ENCODE measurements at places on chromosomes 11 and 22.

- peaks cover 12% of the 10 kb centered on the region for H3K4me1 ChIP-seq
- H3K27me3 ChIP-seq: peaks cover 9% of the 10 kb centered on the region
- H3K36me3 ChIP-seq: no peaks in the 10 kb centered on the region
- no peak overlapping the region for H3K27ac ChIP-seq
- DNase-seq: no peak
These were observed 20.7 kb upstream of the SLC22A12 start for GRCh38 chr11:64570341-64570740.

DNA sequence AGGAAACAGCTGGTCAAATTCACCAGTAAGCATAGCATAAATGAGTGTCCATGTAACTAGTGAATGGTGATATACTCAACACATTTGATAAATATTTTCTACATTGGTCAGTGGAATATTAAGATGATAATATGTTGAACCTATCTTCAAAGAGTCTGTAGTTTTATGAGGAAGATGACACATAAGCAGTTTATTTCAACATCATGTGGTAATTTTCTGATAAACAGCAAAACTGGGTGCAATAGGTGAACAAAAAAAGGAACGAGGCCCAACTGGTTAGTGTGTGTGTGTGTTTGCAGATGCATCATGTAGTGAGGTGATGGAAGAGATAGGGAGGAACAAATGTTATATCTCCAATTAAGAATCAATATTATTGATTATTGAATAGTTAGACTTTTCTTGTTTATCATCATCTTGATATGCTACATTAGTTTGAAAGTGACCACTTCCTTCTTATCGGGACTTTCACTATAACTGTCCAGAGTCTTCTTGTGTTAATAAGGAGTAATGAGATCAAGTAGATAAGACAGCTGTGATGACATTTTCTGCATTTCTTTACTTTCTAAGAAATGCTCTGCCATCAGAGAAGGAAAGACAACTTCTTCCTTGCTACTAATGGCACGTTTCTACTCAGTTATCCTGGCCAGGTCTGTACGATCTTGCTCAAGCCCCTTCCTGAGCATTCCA is 270.7 kb downstream of the ETS1 start:
- H3K27me3 ChIP-seq: no peaks in the 10 kb centered on the region
- no peak for DNase-seq
- H3K4me1 ChIP-seq: no peaks in the 10 kb centered on the region
- no peak overlapping the region for H3K4me3 ChIP-seq
- H3K36me3 ChIP-seq: no peaks in the 10 kb centered on the region
- no peak overlapping the region for H3K27ac ChIP-seq

DNA sequence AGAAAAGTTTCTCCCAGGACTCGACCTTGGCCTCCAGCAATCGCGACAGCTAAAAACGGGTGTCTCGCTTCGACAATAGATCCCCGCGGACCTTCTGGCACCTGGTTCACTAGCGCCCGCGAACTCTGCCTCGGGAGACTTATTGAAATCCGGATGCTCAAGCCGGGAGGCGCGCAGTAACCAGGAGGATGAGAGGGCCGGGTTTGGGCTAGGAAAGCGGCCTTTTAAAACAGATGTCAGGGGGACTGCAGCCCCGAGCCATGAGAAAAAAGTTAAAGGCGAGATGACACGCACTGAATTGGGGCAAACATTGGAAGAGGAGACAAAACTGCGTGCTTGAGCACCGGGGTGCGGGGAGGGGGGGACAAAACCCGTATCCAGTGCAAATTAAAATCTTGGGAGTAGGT is 637 bp upstream of the ZBTB16 start:
- no peaks in the 10 kb centered on the region for H3K27me3 ChIP-seq
- DNase-seq: peak; percentile 54
- H3K4me3 ChIP-seq: peak overlapping the region; percentile 100
- H3K36me3 ChIP-seq: peaks cover 24% of the 10 kb centered on the region
- H3K27ac ChIP-seq: peak overlapping the region; percentile 100

GRCh38 chr11:13596611-13597326 is 71.7 kb upstream of the FAR1 start:
- H3K36me3 ChIP-seq: no peaks in the 10 kb centered on the region
- H3K4me1 ChIP-seq: no peaks in the 10 kb centered on the region
- no peak overlapping the region for H3K27ac ChIP-seq
- DNase-seq: no peak
- H3K27me3 ChIP-seq: peaks cover 19% of the 10 kb centered on the region
- no peak overlapping the region for H3K4me3 ChIP-seq

DNA sequence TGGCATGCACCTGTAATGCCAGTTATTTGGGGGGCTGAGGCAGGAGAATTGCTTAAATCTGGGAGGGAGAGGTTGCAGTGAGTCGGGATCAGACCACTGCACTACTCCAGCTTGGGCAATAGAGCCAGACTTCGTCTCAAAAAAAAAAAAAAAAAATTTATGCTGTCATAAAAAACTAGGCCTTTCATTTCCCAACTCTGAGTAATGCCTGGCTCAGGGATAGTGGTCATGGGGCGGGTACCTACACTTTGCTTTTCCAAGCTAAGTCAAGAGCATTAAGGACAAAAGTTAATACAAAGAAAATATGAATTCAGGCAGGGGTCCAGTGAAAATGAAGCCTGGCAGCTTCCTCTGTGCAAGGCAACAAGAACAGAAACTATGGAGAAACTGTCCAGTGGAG is 16.3 kb downstream of the CPSF7 start:
- no peak for DNase-seq
- H3K36me3 ChIP-seq: peaks cover 96% of the 10 kb centered on the region
- H3K27ac ChIP-seq: no peak overlapping the region
- H3K27me3 ChIP-seq: no peaks in the 10 kb centered on the region
- no peak overlapping the region for H3K4me3 ChIP-seq

GRCh38 chr22:19770349-19771220 is 10.0 kb downstream of the TBX1 start:
- DNase-seq: no peak
- H3K4me3 ChIP-seq: no peak overlapping the region
- peaks cover 99% of the 10 kb centered on the region for H3K27me3 ChIP-seq
- H3K27ac ChIP-seq: no peak overlapping the region
- no peaks in the 10 kb centered on the region for H3K36me3 ChIP-seq

DNA sequence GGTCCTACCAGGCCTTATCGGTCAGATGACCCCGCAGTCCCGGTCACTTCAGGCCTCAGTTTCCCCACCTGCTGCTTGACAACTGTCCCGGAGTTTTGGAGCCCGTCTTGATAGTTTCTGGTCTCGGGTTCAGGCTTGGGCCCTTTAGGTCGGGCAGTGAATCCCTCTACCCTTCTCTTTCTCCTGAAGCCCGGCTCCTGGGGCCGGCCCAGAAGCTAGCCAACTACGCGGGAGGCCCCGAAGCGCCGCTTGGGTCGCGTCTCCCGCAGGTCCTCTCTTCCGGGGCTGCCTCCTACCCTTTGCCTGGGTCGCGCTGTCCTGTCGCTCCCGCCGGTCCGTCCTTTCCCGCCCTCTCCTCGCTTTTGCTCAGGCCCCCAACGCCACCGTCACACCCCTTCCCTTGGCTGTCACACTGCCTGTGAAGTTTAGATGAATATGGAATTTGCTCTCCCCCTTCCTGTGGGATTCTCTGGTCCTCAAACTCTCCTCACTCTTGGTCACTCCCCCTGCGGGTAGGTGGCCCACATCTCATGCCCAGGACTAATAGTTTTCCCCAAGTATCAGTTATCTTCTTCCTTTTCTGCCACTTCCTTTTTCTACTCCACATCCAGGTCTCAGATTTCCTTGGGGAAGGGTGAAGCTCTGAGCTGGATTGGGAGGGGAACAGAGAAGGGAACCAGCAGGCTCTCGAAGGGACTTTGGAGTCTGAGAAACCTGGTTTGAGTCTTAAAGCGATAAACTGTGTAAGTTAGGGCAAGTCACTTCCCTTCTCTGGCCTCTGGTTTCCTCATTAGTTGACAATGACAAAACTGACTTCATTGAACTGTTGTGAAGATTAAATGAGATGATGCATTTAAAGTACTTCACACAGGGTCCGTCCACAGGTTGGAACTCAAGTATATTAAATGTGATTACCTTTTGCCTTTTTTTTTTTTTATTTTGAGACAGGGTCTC is 790 bp downstream of the RAB1B start:
- no peak for DNase-seq
- peaks cover 44% of the 10 kb centered on the region for H3K36me3 ChIP-seq
- H3K27me3 ChIP-seq: no peaks in the 10 kb centered on the region

GRCh38 chr22:37080438-37080837 is 28.9 kb downstream of the KCTD17 start:
- H3K27ac ChIP-seq: no peak overlapping the region
- H3K4me1 ChIP-seq: no peaks in the 10 kb centered on the region
- H3K27me3 ChIP-seq: peaks cover 52% of the 10 kb centered on the region

DNA sequence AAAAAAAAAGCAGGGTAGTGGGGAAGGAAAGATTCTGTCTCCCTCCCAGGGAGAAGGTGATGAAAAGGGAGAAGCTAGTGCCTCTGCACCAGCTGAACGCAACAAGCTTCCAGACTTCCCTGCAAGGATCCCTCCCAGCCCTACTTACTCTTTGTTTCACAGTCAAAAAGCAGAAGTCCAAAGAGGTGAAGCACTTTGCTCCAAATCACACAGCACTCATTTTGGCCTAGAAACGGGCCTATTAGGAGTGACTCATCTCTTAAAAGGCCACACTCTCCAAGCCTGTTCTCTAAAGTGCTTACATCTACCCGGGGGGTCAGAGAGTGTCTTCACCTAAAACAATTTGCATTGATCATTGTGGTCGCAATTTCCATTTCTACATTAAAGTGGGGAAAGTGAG is 17.7 kb upstream of the GRK3 start:
- no peaks in the 10 kb centered on the region for H3K27me3 ChIP-seq
- H3K36me3 ChIP-seq: no peaks in the 10 kb centered on the region
- H3K27ac ChIP-seq: no peak overlapping the region
- DNase-seq: no peak

DNA sequence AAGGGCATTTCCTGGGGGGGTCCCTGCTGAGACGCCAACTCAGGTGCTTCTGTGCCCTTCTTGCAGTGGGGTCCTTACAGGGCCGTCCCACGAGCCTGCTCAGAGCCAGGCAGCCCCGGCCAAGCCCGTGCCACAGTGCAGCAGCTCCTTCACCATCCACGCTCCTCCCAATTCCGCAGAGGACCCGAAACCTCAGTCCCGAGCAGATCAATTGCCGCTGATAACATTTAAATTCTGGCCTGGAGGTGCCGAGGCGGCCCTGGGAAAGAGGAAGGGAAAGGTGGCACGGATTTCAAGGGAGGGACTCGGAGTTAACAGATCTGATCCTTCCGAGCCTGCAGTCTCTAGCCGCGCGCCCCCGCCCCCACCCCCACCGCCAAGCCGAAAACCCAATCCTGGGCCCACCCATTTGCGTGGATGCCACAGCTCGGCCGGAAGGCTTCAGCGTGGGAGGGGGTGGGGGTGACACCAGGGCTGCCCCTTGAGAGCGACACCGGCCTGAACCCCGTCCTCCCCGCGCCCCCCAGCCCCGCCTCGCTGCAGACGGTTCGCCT is 32.3 kb upstream of the JAM3 start:
- peak overlapping the region; percentile 92 for H3K27ac ChIP-seq
- H3K36me3 ChIP-seq: no peaks in the 10 kb centered on the region
- H3K4me3 ChIP-seq: peak overlapping the region; percentile 75
- no peaks in the 10 kb centered on the region for H3K27me3 ChIP-seq
- no peak for DNase-seq

DNA sequence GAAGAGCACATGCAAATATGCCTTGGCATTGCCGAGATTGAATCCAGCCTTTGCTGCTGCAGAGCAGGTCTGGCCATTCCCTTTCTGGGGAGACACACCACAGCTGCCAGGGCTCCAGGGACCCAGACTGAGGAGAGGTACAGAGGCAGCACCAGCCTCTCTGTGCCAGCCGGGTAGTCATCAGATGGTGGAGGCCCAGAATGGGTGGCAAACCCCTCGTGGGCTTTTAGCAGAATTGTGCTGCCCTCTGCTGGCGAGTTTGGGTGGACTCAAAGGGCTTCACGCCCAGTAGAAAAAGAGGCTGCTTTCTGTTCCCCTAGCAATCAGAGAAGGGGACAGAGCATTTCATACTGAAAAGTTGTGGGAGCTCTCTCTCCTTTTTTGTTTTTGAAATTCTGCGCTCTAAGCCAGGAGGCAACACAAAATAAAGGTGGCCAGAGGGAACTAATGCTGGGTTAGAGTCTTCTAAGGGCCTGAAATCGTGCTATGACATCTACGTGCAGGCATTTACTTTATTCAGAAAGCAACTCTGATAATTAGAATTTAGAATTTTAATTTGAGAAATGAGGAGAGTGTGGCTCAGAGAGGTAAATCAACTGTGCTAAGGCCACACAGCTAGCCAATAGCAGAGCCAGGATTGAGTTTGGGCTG is 158.8 kb upstream of the NAV2 start:
- no peaks in the 10 kb centered on the region for H3K36me3 ChIP-seq
- H3K27me3 ChIP-seq: peaks cover 3% of the 10 kb centered on the region
- H3K4me1 ChIP-seq: peaks cover 6% of the 10 kb centered on the region
- peak; percentile 76 for DNase-seq
- H3K27ac ChIP-seq: no peak overlapping the region

DNA sequence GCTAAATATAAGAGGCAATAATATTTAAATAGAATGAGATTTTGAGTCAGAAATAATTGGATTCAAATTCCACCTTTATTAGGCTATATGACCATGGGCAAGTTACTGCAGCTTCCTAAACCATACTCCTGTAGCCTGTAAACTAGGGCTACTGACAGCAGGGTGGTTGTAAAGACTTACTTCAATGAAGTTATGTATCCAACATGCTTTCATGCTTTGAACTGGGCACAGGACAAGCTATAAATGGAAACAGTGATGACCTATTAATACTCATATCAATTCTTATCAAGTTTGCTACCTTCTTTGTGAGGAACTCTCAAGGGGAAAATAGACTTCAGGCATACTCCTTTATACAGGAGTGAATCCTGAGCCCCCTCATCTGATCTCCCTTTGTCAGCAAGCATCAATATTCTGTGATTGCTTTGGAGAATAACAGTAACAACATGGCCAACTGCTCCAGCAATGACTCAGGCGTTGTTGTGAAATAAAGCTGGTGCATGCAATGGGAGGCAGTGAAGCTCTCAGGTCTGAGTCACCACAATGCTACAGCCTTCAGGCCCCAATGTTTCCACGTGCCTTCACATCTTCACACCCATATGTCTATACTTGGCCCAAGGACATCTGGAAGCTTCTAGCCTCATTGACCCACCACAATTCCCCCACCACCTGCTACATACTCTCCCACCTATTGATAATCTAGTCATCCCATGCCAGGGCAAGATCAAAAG is 102.5 kb downstream of the KCNA4 start:
- H3K4me3 ChIP-seq: no peak overlapping the region
- H3K36me3 ChIP-seq: no peaks in the 10 kb centered on the region
- no peak for DNase-seq
- H3K27me3 ChIP-seq: no peaks in the 10 kb centered on the region
- peaks cover 13% of the 10 kb centered on the region for H3K4me1 ChIP-seq

DNA sequence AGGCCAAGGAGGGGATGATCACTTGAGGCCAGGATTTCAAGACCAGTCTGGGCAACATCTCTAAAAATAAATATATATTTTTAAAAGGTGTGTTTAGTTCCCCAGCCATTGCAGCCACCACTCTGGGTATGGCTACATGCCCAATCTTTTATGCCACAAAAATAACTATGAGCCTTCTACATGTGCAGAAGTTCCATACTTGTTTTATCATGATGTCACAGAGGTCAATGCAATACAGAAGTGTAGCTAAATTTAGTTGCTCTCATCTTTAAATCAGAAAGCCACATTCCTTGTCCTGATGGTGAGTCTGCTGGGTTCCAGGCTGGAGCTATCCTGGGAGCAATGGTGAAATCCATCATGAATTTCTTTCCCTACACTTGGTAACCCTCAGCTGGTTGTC is 436.3 kb downstream of the DYNC2H1 start:
- no peaks in the 10 kb centered on the region for H3K27me3 ChIP-seq
- no peaks in the 10 kb centered on the region for H3K36me3 ChIP-seq
- no peak overlapping the region for H3K4me3 ChIP-seq
- peaks cover 23% of the 10 kb centered on the region for H3K4me1 ChIP-seq
- H3K27ac ChIP-seq: peak overlapping the region; percentile 46

All from left ventricle myocardium inferior (tissue), 1 donor.